Activated CD4-positive, alpha-beta memory T cell treated with anti-CD3 and anti-CD28 coated beads, Interleukin-2, amount 10 ng/mL, durations not matched to agents 7 days and 5 days (primary cell): ENCODE measurements at places on chromosomes 2 and 18.

- DNase-seq, result no peak
Measured at GRCh38 chr18:25503567-25504081, 151.7 kb upstream of the ZNF521 start.

DNA sequence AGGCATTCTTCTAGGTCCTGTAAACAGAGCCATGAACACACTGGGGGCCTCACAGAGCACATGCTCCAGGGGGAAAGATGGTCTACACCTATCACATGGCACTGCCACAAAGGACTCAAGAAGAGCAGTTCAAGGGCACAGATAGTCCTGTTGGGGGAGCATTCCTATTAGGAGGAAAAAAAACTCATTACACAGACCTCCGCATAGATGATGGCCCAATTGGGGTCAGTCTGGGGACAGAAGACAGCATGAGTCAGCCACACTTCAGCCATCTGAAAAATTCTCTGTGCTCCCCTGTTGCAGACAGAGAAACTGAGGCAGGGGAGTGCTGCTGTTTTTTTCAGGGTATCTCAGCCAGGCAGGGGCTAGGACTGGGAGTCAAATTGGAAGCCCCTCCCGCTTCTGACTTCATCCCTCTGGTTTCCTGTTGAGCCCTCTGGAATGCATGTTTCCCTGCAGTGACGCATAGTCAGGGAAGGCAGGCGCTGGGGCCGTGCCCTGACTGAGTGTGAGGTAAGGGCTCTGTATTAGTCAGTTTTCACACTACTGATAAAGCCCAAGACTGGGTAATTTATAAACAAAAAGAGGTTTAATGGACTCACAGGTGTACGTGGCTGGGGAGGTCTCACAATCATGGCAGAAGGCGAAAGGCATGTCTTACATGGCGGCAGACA lies 67.9 kb downstream of the RHOB start:
- no peak for DNase-seq

GRCh38 chr2:164972216-164972615 lies 16.9 kb upstream of the SLC38A11 start:
- DNase-seq, result no peak

- no peak for DNase-seq
Measured at GRCh38 chr2:98804736-98805135, 73.8 kb upstream of the MGAT4A start.

GRCh38 chr2:233976087-233976486 lies 58.9 kb downstream of the TRPM8 start:
- DNase-seq, result no peak

- DNase-seq, result no peak
Measured at GRCh38 chr2:157936406-157936805, 60.3 kb upstream of the ACVR1 start.

DNA sequence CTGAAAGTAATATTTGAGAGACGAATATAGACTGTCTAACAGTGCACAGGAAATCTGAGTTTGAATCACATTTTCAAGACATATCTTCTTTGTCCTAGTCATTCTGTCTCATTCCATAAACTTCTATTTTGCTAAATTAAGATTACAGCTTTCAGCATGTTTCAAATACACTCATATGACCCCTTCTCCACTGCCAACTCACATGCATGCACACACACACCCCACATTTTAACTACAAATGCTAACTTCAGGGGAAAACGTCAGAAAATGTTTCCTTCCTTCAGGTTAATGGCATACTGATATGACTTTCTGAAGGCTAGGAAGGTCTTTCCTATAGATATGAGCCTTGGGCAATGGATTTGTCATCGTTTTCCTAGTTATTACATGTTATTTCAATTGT lies 373.7 kb downstream of the RBM43 start:
- no peak for DNase-seq

DNA sequence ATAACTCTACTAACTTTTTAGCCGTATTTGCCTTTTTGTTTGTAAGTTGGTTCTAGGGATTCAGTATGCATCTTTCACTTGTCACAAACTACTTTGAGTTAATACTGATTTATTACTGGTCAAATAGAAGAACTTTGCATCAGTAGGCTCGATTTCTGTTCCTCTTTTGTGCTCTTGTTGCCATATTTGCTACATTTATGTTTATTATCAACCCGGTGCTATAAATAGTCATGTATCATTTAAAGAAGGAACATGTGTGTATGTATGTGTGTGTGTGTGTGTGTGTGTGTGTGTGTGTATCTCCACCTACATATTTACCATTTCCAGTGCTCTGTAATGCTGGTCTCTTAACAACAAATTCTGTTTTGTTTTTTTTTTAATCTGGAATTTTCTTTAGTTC lies 79.6 kb upstream of the B3GNT7 start:
- DNase-seq, result no peak

GRCh38 chr2:19250906-19251305 lies 107.5 kb downstream of the OSR1 start:
- no peak for DNase-seq

DNA sequence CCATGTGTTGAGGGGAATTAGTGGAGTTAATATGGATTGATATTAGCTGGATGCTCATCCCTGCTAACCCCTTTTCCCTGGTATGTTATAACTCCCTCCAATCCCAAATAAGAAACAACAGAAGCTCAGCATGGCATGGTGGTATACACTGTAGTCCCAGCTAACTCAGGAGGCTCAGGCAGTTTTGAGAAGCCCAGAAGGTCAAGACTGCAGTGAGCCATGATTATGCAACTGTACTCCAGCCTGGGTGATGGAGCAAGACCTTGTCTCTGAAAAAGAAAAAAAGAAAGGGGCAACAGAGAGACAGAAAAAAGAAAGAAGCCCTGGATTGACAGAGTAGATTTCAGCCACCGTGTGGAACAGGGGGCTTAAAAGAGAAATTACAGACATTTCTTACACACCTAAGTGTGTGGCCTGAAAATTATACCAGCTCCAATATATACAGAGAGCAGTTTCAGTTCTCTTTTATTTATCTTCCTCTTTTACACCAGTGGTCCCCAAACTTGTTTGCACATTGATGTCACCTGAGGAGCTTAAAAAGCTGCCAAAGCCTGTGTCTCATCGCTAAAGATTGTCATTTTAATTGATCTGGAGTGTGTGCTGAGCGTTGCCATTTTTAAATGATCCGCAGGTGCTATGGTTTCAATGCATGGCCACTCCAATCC lies 203.6 kb downstream of the UBE2E3 start:
- DNase-seq, result no peak

DNA sequence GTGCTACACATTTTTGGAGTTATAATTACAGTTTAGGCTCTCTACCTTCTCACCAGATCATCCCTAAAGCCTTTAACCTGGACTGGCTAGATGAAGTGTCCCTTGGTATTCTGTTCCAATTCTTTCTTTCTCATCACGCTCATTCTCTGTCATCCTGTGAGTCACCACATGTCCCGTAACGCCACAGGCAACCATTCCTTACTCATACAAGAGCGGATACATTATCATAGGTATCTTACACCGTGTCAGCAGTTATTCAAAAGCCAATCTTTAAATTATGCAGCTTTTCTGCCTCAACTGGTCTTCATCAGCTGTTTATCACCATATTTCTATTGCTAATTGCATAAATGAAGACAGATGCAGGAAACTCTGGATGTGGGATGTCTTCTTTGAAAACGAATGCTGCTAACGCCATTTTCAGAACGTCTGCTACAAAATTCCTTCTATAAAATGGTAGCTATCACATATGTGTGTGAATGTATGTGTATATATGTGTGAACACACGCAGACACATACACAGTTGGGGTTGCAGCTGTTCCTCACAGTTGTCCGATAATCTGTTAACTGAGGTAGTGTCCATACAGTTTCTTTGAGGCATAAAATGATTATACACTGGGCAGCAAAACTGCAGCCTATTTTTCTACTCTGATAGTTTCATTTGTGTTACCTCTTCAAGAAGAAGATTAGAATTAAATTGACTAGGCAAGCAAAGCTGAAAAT lies 47.9 kb downstream of the EML6 start:
- DNase-seq, result no peak

GRCh38 chr2:233342301-233342700 lies 12.0 kb upstream of the DGKD start:
- DNase-seq, result no peak

DNA sequence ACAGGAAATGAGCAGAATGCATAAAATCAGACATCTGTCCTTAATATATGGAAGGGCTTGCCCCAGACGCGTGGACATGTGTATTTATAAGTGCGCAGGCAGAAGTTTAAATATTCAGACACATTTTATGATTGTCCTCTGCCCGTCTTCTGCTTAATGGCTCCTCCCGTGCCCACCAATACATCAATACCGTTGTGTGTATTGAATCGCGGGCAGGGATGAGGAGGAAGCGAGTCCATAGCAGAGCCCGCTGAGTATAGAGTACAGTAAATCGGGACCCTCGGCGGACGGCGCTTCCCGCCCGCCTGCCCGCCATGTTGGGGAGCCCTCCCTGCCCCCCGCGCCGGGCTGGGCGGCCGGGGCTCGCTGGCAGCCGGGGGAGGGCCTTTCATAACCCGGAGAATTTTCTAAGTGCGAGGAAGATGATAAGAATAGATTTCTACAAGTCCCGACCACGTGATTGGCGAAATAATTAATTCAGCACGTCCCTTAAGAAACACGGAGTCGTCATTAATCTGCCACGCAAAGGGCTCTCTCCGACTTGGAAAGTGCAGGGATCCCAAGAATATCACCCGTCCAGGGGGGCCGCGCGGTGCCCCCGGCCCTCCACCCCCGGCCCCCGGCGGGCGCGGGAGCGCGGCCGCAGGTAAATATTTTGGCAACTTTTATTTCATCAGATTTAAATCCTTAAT lies at the start of gene HOXD3:
TSS of gene HOXD3 (plus strand) at position 501 of the 692 bp plus-strand sequence. CDS start 11,808 bp downstream, outside the sequence.
- no peak for DNase-seq
